D341Med (cell line): ENCODE measurements at places on chromosomes 16 and 17.

- DNase-seq = no peak
Measured at GRCh38 chr16:48845261-48845660, 235.3 kb upstream of the N4BP1 start.

DNA sequence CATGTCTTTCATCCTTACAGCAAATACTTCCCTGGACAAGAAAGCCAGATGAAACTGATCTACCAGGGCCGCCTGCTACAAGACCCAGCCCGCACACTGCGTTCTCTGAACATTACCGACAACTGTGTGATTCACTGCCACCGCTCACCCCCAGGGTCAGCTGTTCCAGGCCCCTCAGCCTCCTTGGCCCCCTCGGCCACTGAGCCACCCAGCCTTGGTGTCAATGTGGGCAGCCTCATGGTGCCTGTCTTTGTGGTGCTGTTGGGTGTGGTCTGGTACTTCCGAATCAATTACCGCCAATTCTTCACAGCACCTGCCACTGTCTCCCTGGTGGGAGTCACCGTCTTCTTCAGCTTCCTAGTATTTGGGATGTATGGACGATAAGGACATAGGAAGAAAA, 3.7 kb downstream of the TMUB2 start:
- DNase-seq = no peak

DNA sequence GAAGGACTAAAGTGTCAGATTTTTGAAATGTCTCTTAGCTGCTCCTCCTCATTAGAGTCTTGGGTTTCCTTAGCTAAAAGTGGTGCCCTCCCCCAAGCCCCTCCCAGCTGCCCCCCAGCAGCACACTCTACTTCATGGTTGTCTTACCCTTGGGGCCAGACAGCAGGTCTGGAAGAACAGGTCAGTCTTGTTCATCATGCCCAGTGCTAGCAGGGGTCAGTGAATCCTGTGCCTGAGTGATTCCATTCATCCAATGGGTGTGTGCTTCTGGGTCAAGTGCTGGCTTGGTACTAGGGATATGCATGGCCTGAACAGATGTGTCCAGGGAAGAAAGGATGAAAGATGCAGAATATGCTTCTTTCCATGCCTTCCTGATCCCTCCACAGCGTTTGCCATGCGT, 93.2 kb downstream of the GNAO1 start:
- DNase-seq = no peak

GRCh38 chr17:1918346-1919162, 88.7 kb downstream of the RPA1 start:
- DNase-seq = no peak

- no peak for DNase-seq
Measured at GRCh38 chr17:47311420-47311819, 12.3 kb upstream of the EFCAB13 start.

DNA sequence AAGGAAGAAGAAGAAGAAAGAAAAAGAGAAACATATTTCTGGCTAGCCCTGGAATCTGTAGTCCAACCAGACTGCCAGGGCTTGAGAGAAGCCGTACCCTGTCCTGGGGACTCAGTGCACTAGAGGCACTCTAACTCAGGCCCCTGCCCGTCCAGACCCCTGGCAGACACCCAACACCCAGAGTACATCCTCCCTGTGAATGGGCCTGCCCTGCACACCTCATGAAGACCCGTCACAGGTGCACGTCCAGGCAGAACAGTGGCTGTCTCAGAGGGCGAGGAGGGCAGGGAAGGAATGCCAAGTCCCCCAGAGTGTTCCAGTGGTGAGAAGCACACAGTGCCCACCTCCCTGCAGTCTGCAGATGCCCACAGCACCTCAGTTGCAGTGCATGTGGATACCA, 23.0 kb downstream of the MPG start:
- DNase-seq = no peak

DNA sequence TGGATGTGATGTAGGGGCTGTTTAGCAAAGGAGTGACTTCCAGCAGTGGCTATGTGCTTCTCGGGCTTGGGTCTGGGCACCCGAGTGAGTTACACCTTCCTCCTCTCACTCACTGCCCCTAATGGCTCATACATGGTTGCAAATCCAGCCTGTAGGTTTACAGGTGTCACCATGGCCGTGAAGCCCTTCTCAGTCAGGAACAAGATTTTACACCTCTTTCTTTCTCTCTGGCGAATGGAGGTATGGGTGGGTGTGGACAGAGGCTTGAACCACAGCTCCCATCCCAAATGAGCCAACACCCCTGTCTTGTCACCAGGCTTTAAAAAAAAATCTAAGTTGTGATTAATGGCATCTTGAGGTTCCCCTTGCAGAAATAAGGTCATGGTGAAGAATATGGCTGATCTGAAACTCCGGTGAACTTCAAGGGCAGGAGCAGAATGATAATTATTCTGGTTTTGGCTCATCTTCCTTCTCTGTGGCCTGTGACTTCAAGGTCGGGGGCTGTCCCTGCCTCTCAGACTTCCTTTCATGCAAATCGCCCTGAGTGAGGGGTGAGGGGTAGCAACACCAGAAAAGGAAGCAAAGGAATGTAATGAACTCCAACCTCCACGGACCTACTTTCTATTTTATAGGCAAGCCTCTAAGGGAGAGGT, 331.2 kb downstream of the MAF start:
- DNase-seq = no peak
